CD4-positive, CD25-positive, alpha-beta regulatory T cell (primary cell): ENCODE measurements at places on chromosomes 2 and 18.

DNA sequence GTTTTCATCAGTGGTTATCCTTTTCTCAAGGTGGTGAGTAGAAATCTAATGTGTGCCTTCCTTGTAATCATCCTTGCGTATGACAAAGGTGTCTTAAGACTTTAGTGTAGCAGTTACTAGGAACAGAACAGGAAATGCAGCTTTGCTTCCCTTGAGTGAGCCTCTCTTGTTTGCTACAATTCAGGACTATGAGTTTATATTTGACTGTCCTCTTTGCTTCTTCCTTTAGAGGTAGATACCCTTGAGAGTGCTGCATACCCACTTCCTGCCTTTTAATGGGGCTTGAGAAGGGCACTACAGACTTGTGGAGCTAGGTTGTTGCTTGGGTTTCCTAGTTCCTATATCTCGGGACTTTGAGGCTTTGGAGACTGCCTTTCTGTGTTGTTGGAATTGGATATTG, 3.8 kb downstream of the KCNJ13 start:
- DNase-seq: peak; percentile 5

DNA sequence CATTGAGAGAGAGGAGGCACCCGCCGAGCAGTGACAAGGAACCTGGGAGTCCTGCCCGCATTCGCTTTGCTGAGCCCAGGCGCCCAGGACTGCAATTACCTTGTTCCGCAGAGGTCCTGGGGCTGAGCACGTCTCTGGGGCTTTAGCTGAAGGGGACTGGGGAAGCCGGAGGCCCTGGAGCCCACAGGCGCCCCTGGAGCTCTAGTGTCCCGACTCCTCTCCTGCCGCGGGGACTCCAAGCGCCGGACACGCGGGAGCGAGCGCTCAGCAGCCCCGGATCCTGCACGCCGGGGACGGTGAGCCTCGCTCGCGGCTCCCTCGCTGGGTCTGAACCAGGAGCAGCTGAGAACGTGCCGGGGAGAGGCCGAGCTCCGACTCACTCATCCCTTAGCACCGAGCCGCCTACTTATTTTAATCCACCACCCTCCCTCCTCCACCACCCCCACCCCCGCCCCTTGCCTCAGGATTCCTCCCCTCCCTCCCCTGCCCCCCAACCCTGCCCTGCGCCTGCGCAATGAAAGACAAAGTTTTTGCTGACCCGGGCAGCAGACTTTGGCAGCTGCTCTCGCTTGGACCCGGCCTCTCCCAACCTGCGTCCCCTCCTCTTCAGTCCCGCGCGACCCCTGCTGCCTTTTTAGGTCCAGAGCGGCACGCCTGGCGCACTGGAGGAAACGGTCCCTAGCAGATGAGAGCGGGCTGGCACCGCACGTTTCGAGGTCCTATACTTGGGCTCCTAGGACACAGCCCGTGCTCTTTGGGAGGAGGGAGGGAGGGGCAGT, at the start of gene OSR1:
TSS of gene OSR1 (minus strand) at position 382 of the 779 bp plus-strand sequence. CDS start 4,818 bp downstream, outside the sequence.
- no peak for DNase-seq

- no peak for DNase-seq
Measured at GRCh38 chr2:37149626-37150322, 7.0 kb downstream of the EIF2AK2 start.

DNA sequence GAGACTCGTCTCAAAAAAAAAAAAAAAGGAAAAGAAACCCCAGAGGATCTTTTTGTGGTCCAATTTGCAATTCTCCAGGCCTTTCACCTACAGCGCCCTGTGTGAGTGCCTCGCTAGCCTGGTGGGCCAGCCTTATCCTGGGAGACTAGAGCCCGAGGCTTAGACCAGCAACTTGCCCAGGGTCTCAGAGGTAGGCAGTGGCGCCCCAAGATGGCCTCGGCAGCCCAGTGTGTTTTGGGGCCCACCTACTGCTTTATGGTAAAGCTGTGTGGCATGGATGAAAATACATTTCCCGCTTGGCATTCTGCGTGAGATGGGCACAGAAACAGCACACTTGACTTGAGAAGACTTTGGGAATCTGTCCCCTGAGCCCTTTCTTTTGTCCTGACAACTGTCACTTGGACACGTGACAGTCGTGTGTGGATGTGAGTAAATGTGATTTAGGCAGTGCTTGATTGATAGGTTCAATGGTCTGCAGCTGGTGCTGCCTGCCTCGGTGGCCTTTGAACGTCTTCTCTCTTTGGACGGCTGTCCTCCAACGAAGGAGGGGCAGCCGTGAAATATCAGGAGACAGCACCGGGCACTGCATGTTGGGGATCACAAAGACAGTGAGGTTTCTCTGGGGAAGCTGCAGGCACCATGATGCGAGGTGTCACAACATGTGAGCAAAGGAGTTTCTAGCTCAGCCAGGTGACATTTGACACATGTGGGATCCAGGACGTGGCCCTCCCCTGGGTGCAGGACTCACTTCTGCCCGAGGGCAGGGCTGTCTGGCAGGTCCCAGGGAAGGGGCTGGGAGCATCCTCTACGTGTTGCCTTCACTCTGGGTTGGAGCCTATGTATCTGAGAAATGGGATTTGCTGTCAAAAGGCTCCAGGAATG, 209.5 kb upstream of the TWIST2 start:
- no peak for DNase-seq

DNA sequence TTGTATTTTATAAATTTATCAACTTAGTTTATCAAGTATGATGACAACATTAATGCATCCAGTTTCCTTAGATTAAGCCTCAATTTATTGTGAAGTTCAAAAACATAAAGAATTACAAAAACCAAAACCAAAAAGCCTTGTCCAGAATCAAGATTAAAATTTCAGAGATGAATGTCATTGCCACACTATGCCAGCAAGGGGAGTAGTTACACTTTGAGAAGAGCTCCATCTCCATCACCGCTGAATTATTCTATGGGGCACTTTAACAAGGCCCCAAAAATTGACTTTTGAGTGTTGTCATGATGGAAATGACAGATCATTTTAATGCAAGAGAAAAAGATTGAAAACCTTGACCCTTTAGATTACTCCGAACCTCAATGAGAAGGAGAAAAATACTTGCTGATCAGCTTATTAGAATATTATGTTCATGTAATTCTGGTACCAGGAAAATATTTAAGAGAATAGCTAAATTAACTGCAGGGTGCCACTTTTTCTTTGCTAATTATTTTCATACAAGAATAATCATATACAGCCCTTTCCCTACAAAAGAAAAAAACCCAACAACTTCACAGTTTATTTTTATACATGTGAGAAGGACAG, 152.5 kb upstream of the AQP4 start:
- no peak for DNase-seq

GRCh38 chr2:235445116-235445515, 48.7 kb upstream of the AGAP1 start:
- DNase-seq: no peak

DNA sequence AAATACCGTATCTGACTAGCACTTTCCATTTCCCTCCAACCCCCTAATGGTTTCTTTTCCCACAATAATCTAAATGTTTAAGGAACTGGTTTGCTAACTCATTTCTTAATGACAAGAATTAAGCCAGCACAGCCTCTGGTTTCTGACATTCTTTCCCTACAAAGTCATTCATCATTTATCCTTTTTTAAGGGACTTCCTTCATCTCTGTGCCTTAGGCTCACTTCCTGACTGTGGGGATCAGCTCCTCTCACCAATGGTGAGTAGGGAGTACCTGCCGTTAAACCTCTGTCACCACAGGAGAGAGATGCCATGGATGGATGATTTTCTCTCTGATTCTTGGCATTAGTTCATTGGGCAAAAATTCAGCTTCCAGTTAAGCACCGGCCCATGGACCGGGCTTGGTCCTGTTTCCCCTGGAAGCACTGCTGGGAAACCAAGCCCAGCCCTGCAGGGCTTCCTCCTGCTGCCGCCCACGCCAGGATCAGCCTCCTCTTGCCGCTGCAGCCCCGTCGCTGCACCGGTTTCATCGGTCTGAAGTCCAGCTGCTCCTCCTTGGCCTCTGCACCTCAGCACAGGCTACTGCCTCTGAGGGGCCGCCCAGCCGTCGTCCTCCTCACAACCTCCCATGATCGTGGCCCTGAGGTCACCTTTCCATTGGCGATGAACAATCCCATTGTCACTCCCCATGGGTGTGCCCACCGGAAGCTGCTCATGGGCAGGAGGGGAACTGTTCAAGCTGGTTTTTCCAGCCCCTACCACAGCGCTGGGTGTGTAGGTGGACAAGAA, 64.0 kb upstream of the ZNF516 start:
- DNase-seq: no peak

DNA sequence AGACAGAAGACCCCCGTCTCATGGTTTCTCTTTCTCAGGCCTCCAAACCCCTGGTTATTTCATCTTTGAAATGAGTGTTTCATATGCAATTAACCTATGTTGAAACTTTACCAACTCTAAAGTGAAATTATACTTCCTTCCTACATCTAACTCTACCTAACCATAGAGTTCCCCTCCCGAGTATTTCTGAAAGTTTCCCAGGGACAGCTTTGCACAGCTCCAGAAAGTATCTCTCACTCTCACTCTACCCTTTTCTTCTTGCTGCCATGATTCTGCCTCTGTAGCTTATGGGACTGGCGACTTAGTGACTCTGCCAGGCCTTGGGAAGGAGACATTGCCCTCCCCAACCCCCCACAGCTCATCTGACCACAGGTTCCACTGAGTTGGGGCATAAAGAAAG, 107.9 kb downstream of the B3GNT2 start:
- DNase-seq: no peak

GRCh38 chr2:219541611-219542180, 1.9 kb downstream of the CHPF start:
- DNase-seq: peak; percentile 90

GRCh38 chr2:20897874-20898453, 75.1 kb upstream of the LDAH start:
- DNase-seq: no peak

DNA sequence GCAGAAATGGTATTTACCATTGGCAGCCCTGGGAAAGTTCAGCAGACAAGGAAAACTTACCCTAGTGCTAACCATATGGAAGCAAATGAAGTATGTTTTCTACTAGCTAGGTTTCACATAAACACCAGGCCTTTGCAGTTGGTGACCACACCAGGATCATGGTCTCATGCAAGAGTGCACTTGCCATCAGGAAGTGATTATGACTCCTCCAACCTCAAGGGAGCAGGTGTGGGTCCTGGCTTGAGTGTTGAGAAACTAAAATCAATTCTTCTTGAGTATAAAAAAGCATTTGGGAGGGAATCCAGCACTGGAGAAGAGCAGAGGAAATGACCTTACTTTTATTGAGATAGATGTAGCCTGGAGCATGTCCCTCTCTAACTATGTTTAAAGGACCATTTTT, 56.8 kb upstream of the SPAG16 start:
- peak; percentile 68 for DNase-seq

DNA sequence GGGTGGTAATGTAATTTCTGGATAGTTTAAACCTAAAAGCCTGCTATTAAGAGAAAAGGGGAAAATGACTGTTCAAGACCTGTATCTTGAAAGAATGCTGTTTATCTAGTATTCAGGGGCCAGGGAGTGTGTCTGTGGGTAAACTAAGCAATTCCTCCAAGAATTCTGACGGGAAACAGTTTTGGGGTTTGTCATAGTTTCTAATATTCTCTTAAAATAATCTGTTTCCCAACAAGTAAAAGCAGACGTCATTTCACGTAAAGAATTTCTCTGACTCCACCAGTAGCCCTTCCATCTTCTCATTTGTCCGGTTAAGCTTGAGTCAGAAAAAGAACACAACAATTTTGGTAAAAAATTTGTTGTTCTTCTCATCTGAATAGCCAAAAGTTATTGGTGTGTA, 232.1 kb upstream of the EPAS1 start:
- no peak for DNase-seq

DNA sequence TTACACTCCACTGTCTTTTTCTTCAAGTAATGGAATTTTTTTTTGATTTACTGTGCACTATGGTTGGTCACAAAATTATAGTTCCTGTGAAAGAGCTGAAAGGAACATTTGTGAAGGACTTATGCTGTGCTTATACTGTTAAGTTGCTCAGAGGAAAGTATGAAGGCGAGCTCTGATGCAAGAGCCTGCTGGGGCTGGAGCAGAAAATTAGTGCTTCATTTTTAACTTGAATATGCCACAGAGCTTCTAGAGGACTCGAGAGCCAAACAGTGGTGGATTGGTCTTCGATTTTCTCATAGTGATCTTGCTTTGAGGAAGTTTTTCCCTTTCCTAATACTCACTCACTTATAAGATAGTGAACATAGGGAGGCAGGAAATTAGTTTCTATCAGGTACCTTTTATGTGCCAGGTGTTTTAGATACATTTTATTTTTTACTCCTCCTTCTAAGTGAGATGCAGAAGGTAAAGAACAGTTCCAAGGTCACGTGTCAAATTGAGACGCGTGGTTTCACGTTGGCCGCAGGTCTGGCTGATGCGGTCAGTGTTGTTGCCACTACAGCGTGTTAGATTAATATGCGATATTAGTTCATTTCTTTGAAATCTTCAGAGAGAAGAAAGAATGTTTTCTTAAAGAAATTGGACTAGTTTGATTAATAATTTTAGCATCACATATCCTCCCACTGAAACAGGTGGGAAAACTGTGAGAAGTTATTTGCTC, 20.2 kb downstream of the GATA6 start:
- DNase-seq: no peak

GRCh38 chr2:59195851-59196250, 954.7 kb upstream of the FANCL start:
- DNase-seq: no peak

GRCh38 chr2:240588006-240588655, 1.6 kb downstream of the CAPN10 start:
- DNase-seq: no peak

DNA sequence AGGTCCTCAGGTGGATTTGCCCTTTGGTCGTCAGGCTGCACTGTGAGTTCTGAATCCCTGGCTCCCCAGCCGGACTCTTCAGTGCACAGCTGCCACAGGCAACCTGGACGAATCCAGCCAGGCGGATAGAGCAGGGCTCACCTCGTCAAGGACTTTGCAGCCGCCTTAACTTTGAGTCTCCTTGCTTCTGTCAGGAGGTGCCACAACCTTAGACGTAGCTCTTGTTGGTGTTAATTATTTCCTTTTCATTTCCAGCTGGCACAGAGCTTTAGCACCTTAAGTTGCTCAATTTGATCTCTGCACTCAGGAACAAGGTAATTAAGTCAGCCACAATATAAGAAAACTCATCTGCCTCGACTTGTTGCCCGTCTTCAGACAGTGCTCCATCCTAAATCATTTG, 17.7 kb downstream of the SMIM21 start:
- no peak for DNase-seq

DNA sequence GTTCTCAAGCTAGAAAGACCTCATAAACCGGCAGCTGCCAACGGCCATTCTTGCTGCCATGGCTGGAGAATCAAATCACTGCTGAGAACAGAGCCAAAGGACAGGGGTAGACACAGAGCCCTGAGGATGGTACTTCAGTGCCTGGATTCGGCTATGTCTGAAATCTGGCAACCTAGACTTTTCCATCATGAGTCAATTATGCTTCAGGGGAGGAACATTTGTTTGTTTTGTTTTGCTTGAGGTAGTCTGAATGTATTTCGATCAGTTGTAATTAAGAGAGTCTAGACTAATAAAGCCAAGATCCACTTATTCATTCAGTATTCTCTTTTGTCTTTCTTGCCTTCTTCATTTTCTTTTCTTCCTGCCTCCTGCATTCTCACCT, 122.8 kb upstream of the SH3BP4 start:
- DNase-seq: no peak

GRCh38 chr2:44245083-44245861, 30.0 kb upstream of the SLC3A1 start:
- no peak for DNase-seq
